ENCODE measurements at places on chromosomes 16 and 17. TPM values are rescaled to one million over a fixed set of nuclear protein-coding genes. Genes with fewer than 3 reads are reported as not detected.

NPIPB9 gene
- 1.9 TPM for total RNA-seq

SPECC1 gene
- total RNA-seq = 47.2 TPM

LLGL2 gene
- total RNA-seq = 29.1 TPM

C17orf50 gene
- total RNA-seq = 0.24 TPM

CSF3 gene
- 0.06 TPM for total RNA-seq

PIRT gene
- total RNA-seq = not detected

NDRG4 gene
- total RNA-seq = 26.9 TPM

NPIPA8 gene
- total RNA-seq = 1.6 TPM

OR1A2 gene
- total RNA-seq = not detected

EFNB3 gene
- total RNA-seq = 1.6 TPM

ERN2 gene
- total RNA-seq = not detected

TBC1D26 gene
- not detected for total RNA-seq

ATP6V0C gene
- total RNA-seq = 262 TPM

CLEC19A gene
- 0.18 TPM for total RNA-seq

CAPN15 gene
- 85.3 TPM for total RNA-seq

EME1 gene
- 14.9 TPM for total RNA-seq

TNFSF12 gene
- 12.9 TPM for total RNA-seq

SLC12A3 gene
- not detected for total RNA-seq

TNFRSF13B gene
- total RNA-seq = not detected

C16orf54 gene
- not detected for total RNA-seq

HASPIN gene
- total RNA-seq = 15.3 TPM

SCO1 gene
- total RNA-seq = 60.5 TPM

C1QTNF1 gene
- 38.0 TPM for total RNA-seq

MAP3K14 gene
- total RNA-seq = 58.3 TPM

USP43 gene
- total RNA-seq = 4.3 TPM

CSH2 gene
- total RNA-seq = not detected

E2F4 gene
- total RNA-seq = 99.3 TPM

CD79B gene
- total RNA-seq = not detected

SMIM36 gene
- total RNA-seq = not detected

NPIPB13 gene
- total RNA-seq = 2.2 TPM

BHLHA9 gene
- total RNA-seq = not detected

KRTAP2-2 gene
- not detected for total RNA-seq

RNF227 gene
- total RNA-seq = 1.6 TPM

CRYM gene
- total RNA-seq = 1.9 TPM

NUPR1 gene
- 14.3 TPM for total RNA-seq

CALB2 gene
- 5.9 TPM for total RNA-seq

EVI2A gene
- not detected for total RNA-seq

C17orf100 gene
- 2.4 TPM for total RNA-seq

FOXF1 gene
- total RNA-seq = not detected

FAM234A gene
- total RNA-seq = 47.7 TPM

ZNF771 gene
- 5.8 TPM for total RNA-seq

GPRC5B gene
- total RNA-seq = 26.3 TPM

DHRS7C gene
- total RNA-seq = not detected

VAT1L gene
- total RNA-seq = not detected

PYY gene
- total RNA-seq = not detected

FBXO39 gene
- not detected for total RNA-seq

SLC47A1 gene
- total RNA-seq = 23.1 TPM

ZNF276 gene
- 15.6 TPM for total RNA-seq

Measured in A549 treated with CORT108297 at 1 μM for 4 hours (cell line).